Gastrocnemius medialis (tissue), 4 donors: ENCODE measurements at places on chromosomes 1 and 21.

DNA sequence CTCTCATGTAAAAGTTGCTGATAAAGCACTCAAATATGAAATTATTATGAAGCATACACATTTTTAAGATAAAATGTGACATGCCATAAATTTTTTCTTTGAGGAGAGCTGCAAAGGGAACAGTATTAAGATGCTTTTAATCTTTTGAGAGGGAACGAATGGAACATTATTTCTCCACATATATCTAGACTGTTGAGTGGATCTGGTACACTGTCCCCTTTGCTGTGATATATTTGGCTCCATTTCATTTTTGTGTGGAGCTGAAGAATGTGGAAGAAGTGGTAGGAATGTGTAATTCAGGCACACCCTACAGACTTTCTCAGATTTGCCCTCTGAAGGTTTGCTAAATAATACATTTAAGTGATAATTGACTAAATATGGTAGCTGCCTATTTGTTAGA, 31.7 kb downstream of the PGM1 start:
- no peak for DNase-seq

- no peak for DNase-seq
These were observed 119.3 kb upstream of the CDC42BPA start for GRCh38 chr1:227437495-227438008.

GRCh38 chr1:33576821-33577599, 104.6 kb downstream of the ZSCAN20 start:
- no peak for DNase-seq

- DNase-seq, result no peak
These were observed 68.6 kb downstream of the TGFBR3 start for GRCh38 chr1:91817211-91817905.

GRCh38 chr1:53890522-53890941, 935 bp upstream of the YIPF1 start:
- DNase-seq, result peak; percentile 50

DNA sequence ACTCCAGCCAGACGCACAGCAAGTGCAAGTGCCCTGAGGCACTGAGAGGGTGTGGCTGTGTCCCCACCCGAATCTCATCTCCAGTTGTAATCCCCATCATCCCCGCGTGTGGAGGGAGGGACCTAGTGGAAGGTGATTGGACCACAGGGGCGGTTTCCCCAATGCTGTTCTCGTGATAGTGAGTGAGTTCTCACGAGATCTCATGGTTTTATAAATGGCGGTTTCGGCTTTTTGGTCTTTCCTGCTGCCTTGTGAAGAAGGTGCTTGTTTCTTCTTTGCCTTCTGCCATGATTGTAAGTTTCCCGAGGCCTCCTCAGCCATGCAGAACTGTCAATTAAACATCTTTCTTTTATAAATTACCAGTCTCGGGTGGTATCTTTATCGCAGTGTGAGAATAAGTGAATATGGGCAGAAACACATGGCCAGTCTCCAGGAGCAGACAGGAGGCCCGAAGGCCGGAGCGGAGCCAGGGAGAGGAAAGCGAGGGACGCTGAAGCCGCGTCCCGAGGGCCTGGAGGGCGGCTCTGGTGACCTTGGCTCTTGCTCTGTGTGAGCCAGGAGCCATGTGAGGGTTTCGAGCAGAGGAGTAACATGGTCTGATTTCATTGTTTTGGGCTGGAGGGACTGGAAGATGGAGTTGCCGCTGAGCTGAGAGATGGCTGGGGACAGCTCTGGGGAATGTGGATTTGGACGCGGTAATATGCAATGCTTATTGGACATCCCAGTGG, 76.0 kb upstream of the C1orf174 start:
- DNase-seq, result no peak

- DNase-seq, result no peak
These were observed at the start of gene COL9A2 for GRCh38 chr1:40316595-40317393. TSS of gene COL9A2 (minus strand) at chr1:40317286. CDS start at chr1:40317197, 89 bp downstream.

- DNase-seq, result no peak
These were observed 81.6 kb upstream of the TTC34 start for GRCh38 chr1:2882966-2883696.

DNA sequence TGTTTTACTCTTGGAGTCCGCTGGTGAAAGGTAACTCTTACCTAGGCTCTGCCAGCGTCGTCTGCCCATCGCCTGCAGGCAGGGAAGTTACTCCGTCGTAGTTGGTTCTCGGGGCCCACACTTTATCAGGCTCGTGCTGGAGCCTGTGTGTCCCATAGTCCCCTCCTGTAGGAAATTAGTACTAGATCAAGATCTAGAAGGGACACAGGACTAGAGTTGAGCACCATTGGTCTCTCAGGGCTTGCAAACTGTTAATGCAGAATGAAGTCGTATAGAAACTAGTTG, 940 bp downstream of the SRRM1 start:
- no peak for DNase-seq

- no peak for DNase-seq
These were observed 10.7 kb upstream of the SLC2A5 start for GRCh38 chr1:9079988-9080704.

- peak; percentile 40 for DNase-seq
These were observed 627 bp upstream of the GNB1 start for GRCh38 chr1:1891349-1892078.

DNA sequence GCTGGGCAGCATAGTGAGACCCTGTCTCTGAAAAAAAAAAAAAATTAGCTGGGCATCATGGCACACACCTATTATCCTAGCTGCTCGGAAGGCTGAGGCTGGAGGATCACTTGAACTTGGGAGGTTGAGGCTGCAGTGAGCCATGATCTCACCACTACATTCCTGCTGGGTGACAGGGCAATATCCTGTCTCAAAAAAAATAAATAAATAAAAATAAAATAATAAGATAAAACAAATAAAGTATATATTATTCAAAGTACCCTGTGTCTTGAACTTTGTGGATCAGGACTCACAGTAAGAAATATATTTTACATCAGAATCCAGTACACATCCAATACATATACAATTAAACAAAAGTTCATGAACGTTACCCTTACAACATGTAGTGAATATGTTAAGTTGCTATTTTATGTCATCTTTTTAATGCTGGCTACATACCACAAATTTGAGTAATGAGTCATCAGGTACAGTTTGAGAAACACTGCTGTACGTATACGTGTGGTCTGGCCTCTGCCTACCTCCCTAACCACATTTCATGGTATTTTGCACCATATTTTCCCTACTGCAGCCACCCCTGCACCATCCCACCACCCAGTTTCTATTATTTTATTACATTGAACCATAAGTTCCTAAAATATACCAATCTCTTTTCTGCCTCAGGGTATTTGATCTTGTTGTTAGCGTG, 4.4 kb downstream of the NME7 start:
- no peak for DNase-seq

DNA sequence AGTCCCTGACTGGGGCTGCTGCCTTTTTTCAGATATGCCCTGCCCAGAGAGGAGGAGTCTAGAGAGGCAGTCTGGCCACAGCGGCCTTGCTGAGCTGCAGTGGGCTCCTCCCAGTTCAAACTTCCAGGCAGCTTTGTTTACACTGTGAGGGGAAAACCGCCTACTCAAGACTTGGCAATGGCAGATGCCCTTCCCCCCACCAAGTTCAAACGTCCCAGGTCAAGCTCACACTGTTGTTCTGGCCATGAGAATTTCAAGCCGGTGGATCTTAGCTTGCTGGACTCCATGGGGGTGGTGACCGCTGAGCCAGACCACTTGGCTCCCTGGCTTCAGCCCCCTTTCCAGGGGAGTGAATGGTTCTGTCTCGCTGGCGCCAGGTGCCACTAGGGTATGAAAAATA, 18.3 kb upstream of the C1orf53 start:
- no peak for DNase-seq

- DNase-seq, result no peak
These were observed 7.3 kb downstream of the KTI12 start for GRCh38 chr1:52026278-52026677.

DNA sequence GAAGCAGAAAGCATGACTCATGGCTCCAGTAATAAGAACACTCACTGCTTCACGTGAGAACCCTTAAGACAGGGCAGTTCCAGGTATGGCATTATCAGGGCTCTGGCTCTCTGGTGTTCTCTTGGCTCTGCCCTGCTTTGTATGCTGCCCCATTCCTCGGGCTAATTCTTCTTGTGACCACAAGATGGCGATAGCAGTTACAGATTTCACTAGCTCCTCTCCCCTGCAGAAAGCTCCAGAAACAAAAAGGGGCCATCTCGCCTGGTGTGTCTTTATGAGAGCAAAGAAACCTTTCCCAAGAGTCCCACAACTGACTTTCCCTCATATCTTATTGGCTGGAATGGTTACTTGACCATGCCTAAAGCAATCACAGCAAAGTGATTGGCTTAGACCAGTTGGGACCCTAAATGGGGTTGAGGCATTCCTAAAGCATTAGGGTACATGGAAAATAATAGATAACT, 60.1 kb downstream of the F3 start:
- peak; percentile 32 for DNase-seq

GRCh38 chr1:246784621-246785493, 60.6 kb downstream of the SCCPDH start:
- DNase-seq, result no peak
